Vagina (tissue), 2 donors: ENCODE measurements at places on chromosomes 6 and 20. TPM values are rescaled to one million over a fixed set of nuclear protein-coding genes. Genes with fewer than 3 reads are reported as not detected.
A peak's percentile ranks its signal among the peaks of the same experiment; 100 is the strongest.

- no peak for DNase-seq
Observed at GRCh38 chr6:147179809-147180208, 24.4 kb upstream of the STXBP5 start.

GRCh38 chr6:144588697-144589325 is 303.7 kb downstream of the UTRN start:
- DNase-seq = no peak

DNA sequence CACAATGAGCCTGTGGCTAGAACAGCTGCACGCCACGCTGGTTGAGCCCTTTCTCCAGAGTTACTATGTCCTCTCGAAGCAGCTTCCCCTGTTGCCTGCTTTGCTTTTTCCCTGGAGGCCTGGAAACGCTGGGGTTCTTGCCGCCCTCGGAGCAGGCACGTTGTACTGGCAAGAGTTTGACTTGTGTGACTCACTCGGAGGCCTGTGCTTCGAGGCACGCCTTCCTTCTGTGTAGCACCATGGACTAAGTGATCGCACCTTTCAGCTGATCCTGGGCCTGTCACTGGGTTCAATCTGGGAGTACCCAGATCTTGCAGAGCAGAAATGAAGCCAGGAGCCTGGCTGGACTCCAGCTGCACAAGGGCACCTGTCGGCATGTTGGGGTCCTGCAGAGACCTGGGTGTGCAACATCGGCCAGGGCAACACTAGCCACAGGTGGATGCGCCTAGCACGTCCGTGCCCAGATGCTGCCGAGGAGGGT is 5.2 kb downstream of the INSM1 start:
- DNase-seq = no peak

DNA sequence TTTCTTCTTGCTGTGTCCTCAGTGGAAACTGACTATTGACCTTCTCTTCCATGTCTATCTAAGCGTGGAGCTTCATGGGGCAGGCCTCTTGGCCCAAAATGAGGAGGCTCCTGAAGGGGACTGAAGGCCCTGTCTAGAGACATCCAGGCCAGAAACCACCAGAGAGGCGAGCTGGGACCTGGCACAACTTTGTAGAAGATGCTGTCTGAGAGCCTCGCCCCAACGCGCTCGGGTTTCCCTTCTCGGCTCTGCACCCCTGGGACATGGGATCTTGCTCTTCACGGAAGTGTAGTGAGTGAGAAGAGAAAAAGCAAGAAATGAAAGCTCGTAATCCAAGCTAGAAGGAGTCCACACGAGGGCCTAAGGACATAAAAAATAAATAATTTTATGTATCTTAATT is 96.8 kb downstream of the GMPR start:
- no peak for DNase-seq

GRCh38 chr6:8223678-8224077 is 121.3 kb upstream of the EEF1E1 start:
- no peak for DNase-seq

DNA sequence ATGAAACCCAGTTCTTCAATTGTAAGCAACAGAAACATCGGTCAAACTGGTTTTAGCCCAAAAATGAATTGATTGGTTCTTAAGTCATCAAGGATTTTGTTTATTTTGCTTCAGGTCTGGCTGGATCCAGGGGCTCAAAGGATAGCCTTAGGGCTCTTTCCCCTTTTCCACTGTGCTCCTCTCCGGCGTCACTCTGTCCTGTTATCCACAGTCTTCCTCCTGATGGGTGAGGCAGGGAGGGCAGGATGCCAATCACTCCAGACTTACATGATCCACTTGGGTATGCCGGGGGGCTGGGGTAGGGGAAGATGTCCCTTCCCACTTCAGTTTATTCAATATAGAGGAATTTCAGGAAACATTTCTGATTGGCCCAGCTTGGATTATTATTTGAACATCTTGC is 40.0 kb downstream of the PLAGL2 start:
- no peak for DNase-seq

GRCh38 chr20:3839328-3839727 is 7.3 kb upstream of the MAVS start:
- DNase-seq = no peak

GRCh38 chr6:33987531-33988021 is 158.3 kb downstream of the GRM4 start:
- DNase-seq = peak; percentile 64

DNA sequence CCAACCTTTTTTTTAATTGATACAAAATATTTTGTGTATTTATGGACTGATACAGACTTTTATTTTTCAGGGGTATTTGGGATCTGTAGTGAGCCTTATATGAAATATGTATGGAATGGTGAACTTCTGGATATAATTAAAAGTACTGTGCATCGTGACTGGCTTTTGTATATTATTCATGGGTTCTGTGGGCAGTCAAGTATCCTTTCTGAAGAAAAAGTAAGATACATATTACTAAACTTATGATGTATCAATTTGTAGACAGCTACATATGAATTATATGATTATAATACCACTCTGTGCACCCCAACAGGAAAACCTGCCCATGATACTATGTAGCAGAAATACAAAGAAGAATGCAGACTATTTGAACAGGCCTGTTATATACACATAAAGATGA is 47.2 kb downstream of the FIG4 start:
- DNase-seq = no peak

DNA sequence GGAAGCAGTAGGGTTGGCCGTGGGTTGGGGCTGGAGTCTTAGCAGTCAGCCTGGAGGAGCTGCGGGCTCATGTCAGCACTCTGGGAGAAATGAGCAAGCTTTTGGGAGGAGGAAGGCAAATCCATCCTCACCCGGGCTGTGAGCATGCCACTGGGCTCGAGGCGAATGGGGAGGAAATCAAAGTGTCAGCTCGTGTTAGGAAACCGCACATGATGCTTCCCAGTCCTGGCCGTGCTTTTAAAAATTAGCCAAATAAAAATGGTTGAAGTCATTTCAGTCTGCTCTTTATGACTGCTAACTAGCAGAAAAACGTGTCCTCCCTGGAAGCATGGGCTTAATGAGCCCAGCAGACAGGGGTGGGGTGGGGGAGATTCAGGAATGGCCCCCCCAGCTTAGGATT is 98.1 kb downstream of the NFATC2 start:
- DNase-seq = no peak

GRCh38 chr20:15702161-15702560 is 871.1 kb downstream of the KIF16B start:
- DNase-seq = no peak

- DNase-seq = no peak
Observed at GRCh38 chr6:163406366-163406765, 8.2 kb upstream of the QKI start.

GRCh38 chr6:137475103-137475502 is 19.1 kb downstream of the OLIG3 start:
- no peak for DNase-seq

DNA sequence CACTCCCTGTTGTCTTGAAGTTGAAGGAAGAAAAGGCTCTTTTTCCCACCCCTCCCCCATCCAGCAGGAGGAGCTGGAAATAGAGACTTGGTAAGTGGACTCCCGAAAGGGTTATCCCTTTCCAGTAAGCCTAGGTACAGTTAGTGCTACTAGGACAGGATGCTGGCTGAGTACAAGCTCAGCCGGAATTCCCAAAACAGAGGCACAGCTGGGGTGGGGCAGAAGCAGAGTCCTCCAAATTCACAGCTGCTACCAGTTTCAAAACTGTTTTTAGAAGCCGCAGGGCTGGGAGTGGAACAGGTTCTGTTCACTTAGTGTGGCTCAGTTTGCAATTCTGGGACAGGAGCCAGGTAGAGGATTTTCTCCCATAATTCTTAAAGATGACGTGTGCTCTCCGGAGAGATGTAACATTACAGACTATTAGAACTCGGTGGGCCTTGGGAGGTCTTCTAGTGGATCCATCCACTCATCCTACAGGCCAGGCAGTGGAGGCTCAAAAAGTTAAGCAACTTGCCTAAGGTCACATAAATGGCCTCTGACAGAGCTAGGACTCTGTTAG is 19.0 kb upstream of the UTRN start:
- no peak for DNase-seq

GRCh38 chr6:140572867-140573266 is 1198.4 kb upstream of the CITED2 start:
- DNase-seq = no peak

- DNase-seq = no peak
Observed at GRCh38 chr20:58566981-58567380, 51.8 kb upstream of the APCDD1L start.

- DNase-seq = no peak
Observed at GRCh38 chr20:40945754-40946450, 82.7 kb upstream of the TOP1 start.

DNA sequence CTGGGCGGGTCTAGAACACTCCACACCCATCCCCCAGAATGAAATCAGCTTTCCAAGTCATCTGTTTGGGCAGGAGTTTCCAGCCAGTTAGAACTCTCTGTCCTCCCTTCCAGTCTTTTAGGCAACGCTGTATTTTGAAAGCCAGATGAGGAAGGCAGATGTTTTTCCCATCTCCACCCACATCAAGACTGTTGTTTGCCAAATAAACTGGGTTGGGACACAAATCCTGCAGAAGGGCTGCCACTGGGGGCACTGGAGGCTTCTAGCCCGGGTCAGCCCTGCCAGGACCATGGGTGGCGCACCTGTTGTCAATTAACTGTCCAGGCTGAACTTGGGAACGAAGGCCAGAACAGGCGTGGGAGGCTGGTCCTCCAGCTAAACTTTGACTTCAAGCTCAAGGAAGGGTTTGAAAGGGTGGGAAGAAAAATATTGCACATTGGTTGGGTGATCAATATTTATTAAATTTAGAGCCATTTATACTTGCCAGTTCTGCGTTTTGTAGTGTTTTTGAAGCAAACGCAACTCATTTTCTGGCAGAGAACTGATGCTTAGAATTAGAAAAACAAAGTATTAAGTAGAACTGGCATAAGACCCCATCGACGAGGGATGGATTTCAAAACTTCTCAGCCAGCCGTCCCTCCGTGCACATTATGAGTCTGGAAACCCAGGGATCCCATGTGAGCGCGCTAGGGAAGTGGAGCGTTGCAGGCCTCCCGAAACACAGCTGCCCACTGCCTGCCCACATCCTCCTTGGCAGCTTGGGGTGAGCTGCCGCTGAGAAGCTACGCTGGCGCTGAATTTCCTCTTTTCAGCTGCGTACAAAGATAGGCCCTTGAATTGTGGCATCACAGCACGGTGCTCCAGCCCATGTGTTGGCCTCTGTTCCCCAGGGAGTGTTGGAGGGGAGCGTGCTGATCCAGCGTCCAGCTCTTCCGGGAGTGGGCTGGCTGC is 297.4 kb downstream of the QKI start:
- DNase-seq = peak; percentile 93

DNA sequence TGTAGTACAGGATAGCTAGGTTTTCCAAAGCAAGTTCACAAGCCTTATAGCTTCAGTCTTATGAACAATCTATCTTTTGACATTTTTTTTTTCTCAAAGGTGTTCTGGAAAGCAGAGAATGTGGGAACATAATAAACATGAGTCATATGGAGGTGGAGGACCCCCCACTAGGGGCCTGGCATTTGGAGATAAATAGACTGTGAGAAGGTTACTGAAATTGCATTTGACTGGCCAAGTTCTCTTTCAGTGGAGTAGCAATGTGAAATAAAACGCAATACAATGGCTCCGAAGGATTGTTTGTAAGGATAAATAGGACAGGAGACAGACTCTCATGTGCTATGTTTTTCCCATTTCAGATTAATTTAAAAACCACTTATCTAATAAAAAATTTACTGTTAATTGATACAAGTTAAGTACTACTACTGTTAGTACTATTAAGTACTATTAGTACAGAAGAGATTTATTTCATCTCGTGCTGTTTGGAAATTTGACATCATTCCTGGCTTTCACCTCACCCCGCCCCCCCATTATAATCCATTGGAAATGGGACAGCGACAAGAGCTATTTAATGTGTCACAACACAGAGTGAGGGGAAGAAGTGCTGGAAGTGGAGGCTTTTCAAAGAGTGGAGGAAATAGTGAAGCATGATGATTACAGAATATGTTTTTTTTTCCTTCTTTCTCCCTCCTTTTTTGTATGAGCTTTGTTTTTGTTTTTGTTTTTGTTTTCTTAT is 122.6 kb upstream of the ID4 start:
- no peak for DNase-seq

- DNase-seq = no peak
Observed at GRCh38 chr6:118921084-118921483, 13.9 kb downstream of the MCM9 start.

DNA sequence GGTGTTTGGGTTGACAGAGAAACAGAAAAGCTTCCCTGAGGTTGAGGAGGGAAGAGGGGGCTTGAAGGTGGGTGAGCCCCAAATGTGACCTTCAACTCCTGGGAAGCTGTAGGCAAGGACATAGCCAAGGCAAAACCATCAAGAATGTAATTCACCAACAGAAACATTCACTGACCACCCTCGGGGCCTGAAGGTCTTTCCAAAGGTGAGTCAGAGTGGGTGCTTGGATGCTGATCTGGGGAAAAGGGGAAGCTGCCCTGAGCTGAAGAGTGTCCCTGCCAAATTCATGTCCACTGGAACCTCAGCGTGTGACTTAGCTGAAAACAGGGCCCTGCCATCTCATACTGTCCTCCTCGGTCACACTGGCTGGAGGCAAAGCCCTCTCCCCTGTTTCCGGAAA is 234.2 kb upstream of the SULF2 start:
- DNase-seq = no peak

GRCh38 chr6:166341464-166341863 is 881 bp downstream of the SFT2D1 start:
- DNase-seq = no peak

DNA sequence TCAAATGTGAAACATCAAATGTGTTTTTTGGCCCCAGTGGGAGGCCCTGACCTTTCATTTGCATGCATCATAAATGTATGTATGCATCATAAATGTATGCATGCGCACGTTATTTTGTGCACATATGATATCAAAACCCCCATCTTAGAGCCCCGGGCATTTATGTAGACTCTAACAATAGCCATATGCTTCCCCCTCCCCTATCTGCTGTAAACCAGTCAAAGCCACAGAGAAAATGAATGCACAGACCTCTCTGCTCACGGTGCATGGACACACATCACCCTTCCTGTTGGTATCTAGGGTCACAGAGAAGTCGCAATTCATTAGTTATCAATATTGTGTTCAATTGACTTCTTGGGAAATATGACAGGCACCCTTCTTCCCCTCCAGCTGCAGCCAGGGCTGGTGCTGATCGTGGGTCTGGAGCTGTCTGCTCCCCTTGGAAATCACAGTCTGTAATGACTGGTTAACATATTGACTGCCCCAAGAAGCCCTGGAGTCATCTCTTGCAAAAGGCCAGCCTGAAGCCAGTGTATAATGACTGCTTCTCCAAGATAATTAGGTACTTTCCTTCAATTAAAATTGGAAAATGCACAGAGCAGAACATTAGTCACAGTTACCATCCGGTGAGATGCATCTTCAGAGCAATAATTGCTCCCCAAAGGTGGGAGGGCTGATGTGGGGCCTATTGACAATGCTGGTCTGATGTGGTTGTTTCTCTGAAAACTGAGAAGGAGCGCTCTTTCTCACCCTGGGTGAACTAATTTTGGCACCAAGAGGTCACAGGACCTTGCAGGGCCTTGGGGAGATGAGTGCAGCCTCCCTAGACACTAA is 532.2 kb downstream of the CDH26 start:
- DNase-seq = no peak

GRCh38 chr6:21342501-21342900 is 251.1 kb upstream of the SOX4 start:
- no peak for DNase-seq

- no peak for DNase-seq
Observed at GRCh38 chr6:93604951-93605350, 185.6 kb upstream of the EPHA7 start.

The LY6G6D gene
- total RNA-seq = not detected

The MOG gene
- total RNA-seq = not detected

The C20orf141 gene
- total RNA-seq = not detected

The SLA2 gene
- 3.7 TPM for total RNA-seq

The KIF25 gene
- total RNA-seq = not detected

The BNIP5 gene
- not detected for total RNA-seq

The MAS1 gene
- 0.49 TPM for total RNA-seq

The GSS gene
- total RNA-seq = 47.9 TPM

The GABRR2 gene
- 1.5 TPM for total RNA-seq

The ARMH2 gene
- total RNA-seq = not detected

The PACRG gene
- total RNA-seq = not detected
